GM23248 (cell line): ENCODE measurements at places on chromosomes 2 and 18. TPM values are rescaled to one million over a fixed set of nuclear protein-coding genes. Genes with fewer than 3 reads are reported as not detected.
A peak's percentile ranks its signal among the peaks of the same experiment; 100 is the strongest.

Gene POTEF
- not detected in 2 replicates for total RNA-seq

Gene VWC2L
- total RNA-seq: not detected in 2 replicates

Gene HOXD10
- total RNA-seq: 17.2 and 23.5 TPM in 2 replicates

Gene IL36G
- total RNA-seq: not detected in 2 replicates

Gene TTC21B
- 14.9 and 15.3 TPM in 2 replicates for total RNA-seq

Gene VPS54
- total RNA-seq: 12.9 and 17.5 TPM in 2 replicates

Gene MAP3K19
- total RNA-seq: not detected in 2 replicates

Gene IL1B
- 0.86 and 3.8 TPM in 2 replicates for total RNA-seq

Gene DES
- total RNA-seq: 0.51 and 2.7 TPM in 2 replicates

Gene EFEMP1
- total RNA-seq: 1,343 and 1,498 TPM in 2 replicates

Gene SLC8A1
- 82.1 and 83.4 TPM in 2 replicates for total RNA-seq

Gene TMEM163
- not detected in 2 replicates for total RNA-seq

Gene DSC3
- not detected in 2 replicates for total RNA-seq

Gene ASB18
- total RNA-seq: not detected in 2 replicates

Gene SANBR
- total RNA-seq: 8.5 and 10.1 TPM in 2 replicates

Gene KCNK3
- not detected in 2 replicates for total RNA-seq

Gene KCNG2
- not detected in 2 replicates for total RNA-seq

DNA sequence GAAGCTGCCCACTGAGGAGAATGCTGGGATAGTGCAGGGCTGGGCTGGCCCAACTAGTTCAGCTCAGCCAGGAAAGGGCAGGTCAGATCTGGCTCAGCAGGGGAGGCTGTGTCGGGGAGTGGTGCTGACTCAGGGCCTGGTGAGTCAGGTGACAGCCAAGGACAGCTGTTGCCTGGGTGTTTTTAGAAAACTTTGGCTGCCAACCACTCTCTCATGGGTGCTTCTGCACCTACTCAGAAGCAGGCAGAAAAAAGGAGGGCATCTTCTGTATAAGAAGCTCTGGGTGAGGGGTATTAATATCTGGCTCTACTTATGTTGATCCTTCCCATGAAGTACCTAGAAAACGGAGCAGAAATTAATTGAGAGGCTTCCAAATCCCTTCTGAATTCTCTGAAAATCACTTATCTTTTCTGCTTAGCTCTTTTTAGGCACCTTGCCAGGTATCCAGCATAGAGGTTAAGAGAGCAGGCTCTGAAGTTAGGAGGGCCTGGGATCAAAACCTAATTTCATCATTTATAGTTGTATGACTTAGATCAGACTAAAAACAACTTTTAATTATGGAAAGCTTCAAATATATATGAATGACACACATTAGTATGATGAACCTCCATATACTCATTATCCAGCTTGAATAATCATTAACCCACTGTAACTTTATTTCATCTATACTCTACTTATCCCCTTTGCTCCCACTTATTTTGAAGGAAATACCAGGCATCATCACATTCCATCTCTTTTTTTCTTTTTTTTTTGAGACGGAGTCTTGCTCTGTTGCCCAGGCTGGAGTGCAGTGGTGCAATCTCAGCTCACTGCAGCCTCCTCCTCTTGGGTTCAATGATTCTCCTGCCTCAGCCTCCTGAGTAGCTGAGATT is 15.5 kb upstream of the RAB10 start:
- DNase-seq: peak; percentile 96

DNA sequence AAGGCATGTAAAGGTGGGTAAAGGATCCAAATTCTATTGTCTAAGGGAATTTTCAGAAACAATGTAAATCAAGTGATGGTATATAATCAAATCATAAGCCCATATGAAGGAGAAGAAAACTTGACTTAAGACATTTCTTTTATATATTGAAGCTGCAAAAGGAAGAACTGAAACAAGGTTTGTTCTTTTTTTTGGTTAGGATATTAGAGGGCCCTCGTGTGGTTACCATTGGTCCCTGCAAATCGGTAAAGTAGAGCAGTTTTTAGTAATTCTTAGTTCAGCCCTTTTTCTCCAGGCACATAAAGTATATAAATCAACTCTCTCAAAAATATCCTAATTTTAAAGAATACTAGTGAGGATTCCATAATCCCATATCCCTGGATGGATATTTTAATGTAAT is 105.6 kb upstream of the STK17B start:
- DNase-seq: peak; percentile 70

- no peak for DNase-seq
Observed at GRCh38 chr2:156553714-156554442, 117.7 kb downstream of the GPD2 start.

- DNase-seq: peak; percentile 26
Observed at GRCh38 chr2:204127238-204127637, 190.7 kb downstream of the ICOS start.

GRCh38 chr18:12027046-12027445 is 45.7 kb downstream of the IMPA2 start:
- DNase-seq: no peak

- DNase-seq: no peak
Observed at GRCh38 chr2:3885629-3886628, 182.6 kb downstream of the DCDC2C start.

DNA sequence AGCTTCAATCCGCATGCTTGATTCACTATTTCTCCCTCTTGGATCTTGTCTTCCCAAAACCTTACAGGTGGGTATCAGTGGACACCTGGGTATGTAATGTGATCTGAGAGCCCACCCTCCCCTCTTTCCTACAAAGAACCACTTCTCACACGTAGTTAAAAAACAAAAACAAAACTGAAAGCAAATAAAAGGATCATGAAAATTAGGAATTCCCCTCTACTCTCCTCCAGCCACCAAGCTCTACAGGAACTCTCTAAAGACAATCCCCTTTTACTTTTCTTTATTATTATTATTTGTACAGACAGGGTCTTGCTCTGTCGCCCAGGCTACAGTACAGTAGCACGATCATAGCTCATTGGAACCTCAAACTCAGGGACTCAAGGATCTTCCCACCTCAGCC is 40.8 kb upstream of the MYO1B start:
- no peak for DNase-seq

- peak; percentile 44 for DNase-seq
Observed at GRCh38 chr2:158998551-158999248, 30.3 kb downstream of the TANC1 start.

DNA sequence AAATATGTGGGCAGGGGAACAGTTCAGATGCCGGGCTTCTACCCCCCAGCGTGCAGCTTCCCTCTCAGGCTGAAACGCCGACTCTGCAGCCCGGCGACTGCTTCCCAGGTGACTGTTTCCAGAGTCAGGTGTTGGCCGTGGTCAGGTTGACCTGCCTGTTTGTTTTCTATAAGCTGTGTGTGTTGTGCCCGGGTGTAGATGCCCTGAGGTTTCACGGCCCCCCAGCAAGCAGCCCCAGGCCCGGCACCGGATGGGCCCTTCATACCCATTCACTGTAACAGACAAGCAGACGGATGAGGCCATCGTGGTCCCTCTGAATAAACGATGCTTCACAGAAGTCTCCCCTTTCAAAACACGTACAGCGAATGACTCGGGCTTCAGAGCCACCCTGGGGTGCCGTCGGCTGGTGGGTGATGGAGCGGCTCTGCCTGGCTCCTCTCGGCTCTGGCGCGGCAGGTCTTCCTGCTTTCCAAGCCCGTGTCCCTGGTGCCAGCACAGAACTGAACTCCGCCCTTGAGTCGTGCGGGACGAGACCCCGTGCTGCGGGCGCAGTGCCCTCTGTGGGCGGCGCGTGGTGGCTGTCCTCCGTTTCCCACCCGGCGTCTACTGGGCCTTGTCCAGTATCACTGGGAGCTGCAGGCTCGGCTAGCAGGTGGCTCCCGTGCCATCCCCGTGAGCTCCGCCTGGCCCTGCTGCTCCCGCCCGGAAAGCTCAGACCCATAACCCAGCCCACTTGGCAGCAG is 15.0 kb upstream of the KCNG2 start:
- no peak for DNase-seq

DNA sequence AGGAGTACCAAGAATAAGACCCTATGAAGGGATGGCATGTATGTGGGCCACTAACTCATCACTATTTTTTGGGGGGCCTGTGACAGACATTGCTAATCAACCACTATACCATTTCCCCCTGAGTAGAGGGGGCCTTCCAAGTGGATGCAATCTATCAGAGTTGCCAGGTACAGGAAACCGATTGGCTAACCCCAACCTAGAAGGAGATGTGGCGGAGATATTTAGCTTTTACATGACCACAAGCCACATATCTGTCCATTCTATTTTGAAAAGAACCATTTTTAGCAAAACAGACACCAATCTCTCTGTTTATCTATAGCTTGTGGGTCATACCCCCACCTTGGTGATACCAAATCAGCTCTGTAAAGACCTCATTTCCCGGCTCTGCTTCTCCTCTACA is 51.0 kb downstream of the PAX8 start:
- no peak for DNase-seq

- DNase-seq: no peak
Observed at GRCh38 chr18:41444943-41445342, 510.1 kb upstream of the PIK3C3 start.

DNA sequence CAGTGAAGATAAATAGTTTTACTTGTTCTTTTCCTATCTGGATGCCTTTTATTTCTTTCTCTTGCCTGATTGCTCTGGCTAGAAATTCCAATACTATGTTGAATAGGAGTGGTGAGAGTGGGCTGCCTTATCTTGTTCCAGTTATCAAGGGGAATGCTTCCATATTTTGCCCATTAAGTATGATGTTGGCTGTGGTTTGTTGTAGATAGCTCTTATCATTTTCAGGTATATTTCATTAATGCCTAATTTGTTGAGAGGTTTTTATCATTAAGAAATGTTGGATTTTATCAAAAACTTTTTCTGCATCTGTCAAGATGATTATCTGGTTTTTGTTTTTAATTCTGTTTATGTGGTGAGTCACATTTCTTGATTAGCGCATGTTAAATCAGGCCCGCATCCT is 655.8 kb downstream of the NUP35 start:
- no peak for DNase-seq

DNA sequence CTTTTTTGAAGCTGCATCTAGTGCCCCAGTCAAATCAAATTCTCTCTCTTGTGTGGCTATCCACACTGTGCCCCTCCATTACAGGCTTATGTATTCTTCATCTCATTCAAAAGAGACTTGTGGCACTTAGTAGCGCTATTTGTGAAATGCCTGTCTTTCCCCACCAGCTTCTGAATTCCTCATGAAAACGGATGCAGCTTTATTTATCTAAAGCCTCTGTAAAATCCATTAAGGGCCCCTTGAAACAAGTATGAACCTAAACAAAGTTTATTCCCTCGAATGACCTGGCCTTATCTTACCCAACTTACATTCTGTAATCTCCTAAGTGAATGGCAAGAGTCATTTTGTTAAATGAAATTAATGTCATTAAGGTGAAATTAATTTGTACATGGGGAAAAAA is 417.4 kb upstream of the PIK3C3 start:
- no peak for DNase-seq

GRCh38 chr2:136008205-136008865 is 22.9 kb upstream of the DARS1 start:
- no peak for DNase-seq

GRCh38 chr2:52510432-52510831 is 1257.2 kb upstream of the CHAC2 start:
- no peak for DNase-seq

GRCh38 chr2:159904959-159905305 is 106.9 kb upstream of the CD302 start:
- DNase-seq: no peak

DNA sequence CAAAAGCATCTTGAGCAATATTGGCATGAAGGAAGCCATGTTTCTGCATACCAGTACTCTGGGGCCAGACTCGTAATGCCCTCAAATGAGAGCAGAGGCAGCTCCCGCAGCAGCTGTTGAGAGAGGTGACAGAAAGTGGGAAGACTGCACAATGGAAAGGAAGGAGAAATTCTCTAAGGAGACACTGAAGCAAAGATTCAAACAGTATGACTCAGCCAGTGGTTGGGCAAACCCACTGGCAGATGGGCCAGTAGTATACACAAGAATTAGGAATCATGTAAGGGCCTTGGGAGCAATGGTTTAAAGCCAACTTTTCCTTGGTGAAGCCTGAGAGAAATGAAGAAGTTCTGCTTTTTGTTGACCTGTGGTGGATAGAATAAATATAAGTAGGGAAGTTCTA is 2092.7 kb upstream of the PIK3C3 start:
- peak; percentile 38 for DNase-seq

DNA sequence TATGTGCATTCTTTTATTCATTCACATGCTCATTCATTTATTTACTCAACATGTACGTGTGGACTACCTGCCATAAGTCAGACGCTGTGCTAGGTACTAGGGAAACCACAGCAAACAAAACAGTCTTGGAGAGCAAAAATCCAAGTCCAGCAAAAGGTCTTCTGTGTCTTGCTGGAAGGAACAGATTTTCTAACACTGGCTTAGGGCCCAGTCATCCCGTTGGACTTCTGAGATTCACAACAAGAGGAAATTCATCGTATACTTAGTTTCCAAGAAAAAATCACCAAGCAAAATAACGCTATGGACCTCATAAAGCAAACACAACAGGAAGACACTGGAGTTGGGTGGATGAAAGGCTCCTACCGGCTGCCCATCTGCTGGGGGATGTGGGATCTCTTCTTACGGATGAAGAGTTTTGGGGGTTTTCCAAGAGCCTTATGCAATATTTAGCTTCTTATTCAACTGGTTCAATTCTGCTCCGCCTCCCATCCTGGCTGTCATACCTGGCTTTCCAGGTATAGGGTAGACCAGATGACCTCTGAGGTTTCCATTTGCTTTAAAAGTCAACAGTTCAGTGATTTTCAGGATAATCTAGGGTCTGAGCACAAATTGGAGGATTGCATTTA is 262.7 kb downstream of the HAUS1 start:
- no peak for DNase-seq

- DNase-seq: no peak
Observed at GRCh38 chr2:168457190-168457895, 1.3 kb downstream of the CERS6 start.

- DNase-seq: no peak
Observed at GRCh38 chr2:187013058-187013457, 164.1 kb upstream of the ZSWIM2 start.

DNA sequence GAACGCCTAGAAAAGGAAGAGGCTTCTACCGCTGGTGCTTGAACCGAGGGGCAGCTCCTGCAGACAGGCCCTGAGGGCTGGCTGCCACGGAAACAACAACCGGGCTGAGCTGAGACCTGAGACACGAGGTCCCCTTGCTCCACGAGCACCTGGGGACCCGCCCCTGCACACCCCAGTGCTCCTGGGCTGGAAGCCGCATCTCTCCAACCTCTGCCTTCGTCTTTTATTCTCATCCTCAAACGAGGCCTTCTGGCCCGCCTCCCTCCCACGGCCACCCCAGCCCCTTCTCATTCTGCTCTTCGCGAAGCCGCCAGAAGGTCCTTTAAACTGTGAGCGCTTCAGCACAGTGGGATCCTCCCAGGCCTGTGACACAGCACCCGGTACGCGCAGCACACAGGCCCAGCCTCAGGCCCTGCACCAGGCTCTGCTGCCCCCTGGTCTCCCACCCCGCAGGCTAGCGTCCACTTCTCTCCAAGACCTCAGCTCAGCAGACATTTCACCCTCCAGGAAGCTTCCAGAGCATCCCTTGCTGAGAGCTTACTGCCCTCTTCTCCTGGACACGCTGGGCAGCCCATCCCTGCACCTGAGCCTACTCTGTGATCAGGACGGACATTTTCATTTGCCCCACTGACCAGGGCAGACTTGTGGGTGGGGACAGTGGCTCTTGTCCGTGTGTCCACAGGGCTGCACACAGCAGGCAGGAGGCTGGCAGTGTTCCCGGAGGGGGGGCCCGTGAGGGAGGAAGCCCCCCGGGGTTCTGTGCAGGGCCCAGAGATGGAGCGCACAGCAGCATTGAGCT is 149.7 kb downstream of the PXDN start:
- no peak for DNase-seq
